ENCODE measurements at places on chromosomes 6 and 20.
A peak's percentile ranks its signal among the peaks of the same experiment; 100 is the strongest.

DNA sequence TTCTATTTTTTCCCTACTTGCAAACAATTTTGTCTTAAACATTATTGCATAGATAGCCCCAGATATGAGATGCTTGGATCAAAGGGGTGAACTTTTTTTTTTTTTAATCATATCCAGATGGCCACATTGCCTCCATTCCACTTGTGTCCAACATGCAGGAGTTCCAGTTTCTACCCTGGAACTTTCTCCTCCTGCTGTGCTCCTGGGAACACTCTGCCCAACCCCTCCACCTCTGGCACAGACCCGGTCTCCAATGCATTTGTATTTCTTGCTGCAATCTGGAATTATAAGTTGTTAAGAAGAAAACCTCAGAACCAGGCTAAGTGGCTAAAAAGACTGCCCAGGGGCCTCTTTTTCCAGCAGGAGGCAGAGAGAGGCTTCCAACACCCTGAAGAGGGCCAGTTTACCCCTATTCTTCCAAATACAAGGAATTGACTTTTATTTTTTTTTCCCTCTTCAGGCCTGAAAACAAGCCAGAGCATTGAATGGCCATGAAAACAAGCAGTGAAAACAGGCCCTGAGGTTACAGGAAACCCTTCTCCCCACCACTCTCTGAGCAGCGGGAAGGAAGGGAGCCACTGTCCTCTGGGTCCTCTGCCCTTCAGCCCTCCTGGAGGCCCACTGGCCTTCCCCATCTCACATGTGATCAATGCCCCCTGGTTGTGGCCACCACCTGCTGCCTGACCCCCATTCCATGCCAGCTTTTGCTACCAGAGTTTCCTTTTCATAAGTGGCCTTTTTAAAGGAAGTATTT lies 44.3 kb downstream of the PDYN start:
- DNase-seq = no peak

- no peak for DNase-seq
Measured at GRCh38 chr6:56732517-56732916, 89.8 kb upstream of the DST start.

DNA sequence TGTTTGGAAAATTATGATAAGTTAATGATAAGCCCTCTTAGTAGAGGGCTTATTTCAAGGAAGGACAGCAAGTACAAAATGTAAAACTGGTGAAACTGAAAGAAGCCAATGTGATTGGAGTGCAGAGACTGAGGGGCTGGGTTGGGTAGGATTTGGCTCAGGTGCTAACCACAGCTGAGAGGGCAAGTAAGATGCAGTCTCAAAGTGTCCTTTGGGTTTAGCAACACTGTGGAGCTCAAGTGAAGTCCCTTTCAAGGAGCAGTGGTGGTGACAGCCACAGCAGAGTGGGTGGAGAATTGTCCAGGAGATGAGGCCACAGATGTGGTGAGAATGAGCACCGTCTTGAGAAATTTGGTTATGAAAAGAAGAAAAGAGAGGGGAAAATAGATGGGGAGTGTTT lies 181.4 kb downstream of the AKAP7 start:
- no peak for DNase-seq

GRCh38 chr6:14542670-14543366 lies 425.2 kb downstream of the CD83 start:
- DNase-seq = no peak

GRCh38 chr20:16709017-16709416 lies 20.8 kb upstream of the SNRPB2 start:
- DNase-seq = no peak

DNA sequence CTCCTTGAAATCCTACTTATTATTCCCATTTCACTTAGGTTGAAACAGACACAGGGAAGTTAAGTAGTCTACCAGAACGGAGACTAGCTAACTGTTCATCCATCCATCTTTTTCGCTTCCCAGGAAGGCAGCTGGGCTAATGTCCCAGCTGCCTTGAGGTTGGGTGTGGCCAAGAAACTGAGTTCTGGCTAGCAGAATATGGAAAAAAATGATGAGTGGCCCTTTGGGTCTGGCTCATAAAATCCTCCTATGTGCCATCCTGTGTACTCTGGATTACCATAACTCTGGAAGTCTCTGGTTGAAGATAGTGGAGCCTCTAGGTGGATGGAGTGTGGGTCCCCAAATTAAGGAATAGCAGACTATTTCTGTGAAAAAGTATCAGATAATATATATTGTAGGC lies 206.2 kb downstream of the HIVEP2 start:
- no peak for DNase-seq

- DNase-seq = no peak
Measured at GRCh38 chr6:6806844-6807518, 218.5 kb downstream of the LY86 start.

- DNase-seq = no peak
Measured at GRCh38 chr6:11858439-11858838, 79.8 kb upstream of the ADTRP start.

DNA sequence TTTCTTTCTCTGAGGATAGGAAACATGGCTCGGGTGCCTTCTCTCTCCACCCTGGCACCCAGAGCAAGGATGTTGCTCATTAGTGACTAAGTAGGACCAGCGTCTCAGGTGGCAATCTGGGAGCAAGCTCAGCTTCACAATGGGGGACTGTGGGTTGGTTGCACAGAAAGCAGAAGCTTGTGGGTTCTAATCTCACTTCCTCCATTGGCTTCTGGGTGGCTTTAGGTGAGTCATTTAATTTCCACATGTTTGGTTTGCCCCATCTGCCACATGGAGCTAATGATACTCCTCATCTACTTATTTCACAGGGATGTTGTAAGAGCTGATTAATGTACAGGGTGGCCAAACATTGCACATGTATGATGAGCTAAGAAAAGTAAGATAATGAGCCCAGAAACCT lies 54.8 kb upstream of the AKIRIN2 start:
- peak; percentile 9 for DNase-seq

GRCh38 chr20:10078403-10078802 lies 43.6 kb downstream of the ANKEF1 start:
- no peak for DNase-seq

DNA sequence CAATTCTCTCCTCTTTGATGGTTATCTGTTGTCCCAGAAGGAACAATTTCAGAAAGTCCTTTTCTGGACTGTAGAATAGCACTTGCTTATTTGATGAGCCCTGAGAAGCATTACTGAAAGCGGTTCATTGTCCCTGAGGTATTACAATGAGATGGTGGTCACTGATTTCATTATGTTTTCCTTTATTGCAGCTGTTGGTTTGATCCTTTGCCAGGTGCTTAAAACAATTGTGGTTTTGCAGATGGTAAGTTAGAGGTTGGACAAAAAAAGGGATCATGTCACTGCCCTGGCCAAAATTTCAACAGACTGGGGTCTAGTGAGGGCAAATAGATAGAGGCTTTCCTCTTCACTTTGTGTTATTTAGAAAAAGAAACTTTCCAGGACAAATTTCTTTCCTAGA lies 61.9 kb downstream of the ESR1 start:
- DNase-seq = no peak

DNA sequence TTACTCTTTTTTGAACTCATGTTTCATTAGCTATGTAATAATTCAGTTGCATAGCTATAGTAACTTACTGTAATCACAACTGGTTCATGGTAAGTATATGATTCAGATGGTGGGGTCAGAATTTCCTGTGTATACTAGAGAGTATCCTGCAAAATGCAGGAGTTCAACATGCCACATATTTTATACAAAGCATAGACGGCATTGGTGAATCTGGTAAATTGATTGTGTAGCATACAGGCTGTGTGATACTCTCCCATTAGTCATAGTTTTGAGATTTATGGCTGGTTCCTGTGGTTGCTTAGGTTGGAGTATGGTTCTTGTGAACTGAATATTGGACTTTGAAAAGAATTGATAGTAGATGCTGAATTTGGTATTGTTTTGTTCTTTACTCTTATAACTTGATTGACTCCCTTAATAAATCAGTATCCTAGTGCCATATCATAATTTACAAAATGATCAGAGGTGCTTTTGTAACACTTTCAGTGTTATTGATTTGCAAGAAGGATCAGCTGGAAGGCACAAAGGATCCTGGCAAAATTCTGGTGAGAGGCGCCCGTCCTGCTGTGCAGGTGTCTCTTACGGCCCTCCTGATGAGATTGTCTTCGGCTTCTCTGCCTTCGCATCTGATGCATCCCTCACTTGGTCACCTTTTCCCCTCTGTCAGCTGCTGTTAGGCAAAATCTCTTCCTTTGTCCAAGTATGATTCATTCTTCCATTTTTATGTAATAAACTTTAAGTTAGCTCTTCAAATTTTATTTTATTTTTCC lies 22.6 kb downstream of the SNX9 start:
- no peak for DNase-seq

DNA sequence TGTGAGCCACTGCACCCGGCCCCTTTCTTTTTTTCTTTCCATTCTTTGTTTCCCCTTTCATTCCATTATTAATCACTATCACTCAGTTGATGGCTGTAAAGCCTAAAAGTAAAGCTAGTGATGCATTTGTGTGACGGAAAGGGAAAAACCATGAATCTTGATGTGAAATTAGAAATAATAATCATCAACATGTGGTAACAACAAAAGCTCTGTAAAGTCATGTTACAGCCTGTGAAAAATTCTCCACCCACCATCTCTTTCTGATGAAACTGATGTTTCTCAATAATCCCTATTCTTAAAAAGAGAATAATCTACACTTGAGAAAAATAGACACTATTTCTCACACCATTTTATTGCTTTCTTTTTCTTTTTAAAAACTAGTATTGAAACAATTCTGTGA lies 80.0 kb downstream of the CRYBG1 start:
- DNase-seq = no peak
